DMS53 (cell line): ENCODE measurements at places on chromosomes 1 and 21.

DNA sequence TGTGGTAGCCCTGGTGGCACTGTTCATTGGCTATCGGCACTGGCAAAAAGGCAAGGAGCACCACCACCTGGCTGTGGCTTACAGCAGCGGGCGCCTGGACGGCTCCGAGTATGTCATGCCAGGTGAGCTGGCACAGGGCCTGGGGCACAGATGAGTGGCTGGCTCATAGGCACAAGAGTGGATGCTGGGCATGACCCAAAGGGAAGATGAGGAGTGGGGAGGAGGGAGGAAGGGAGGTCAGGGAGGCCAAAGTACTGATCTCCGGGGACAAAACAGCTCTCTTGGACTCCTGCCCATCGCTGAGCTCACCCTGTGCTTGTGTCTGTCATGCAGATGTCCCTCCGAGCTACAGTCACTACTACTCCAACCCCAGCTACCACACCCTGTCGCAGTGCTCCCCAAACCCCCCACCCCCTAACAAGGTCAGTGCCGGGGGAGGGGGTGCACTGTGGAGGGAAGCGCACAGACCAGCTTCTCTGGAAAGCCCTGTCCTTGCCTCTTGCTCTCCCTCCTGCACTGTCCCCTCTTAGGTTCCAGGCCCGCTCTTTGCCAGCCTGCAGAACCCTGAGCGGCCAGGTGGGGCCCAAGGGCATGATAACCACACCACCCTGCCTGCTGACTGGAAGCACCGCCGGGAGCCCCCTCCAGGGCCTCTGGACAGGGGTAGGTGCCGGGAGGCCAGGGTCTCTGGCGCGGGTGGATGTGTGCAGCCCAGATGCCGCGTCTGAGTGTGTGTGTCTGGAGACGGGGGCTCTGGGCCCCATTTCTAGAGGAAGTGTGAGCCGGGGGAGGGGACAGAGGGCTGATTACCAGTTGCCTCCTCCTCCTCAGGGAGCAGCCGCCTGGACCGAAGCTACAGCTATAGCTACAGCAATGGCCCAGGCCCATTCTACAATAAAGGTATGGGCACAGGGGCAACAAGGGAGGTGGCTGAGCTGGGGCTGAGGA is 7.3 kb upstream of the LRRC71 start:
- DNase-seq = no peak

DNA sequence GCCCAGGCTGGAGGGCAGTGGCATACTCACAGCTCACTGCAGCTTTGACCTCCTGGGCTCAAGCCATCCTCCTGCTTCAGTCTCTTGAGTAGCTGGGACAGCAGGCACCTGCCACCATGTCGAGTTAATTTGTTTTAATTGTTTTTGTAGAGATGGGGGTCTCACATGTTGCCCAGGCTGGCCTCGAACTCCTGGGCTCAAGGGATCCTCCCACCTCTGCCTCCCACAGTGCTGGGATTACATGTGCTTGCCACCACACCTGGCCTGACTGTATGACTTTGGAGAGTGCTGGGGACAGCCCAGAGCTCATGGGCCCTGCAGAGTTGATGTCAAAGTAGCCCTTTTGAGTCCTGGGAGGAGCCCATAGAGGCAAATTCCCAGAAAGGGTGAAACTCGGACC is 1.8 kb downstream of the OBSCN start:
- no peak for DNase-seq

GRCh38 chr1:202561726-202562443 is 148.4 kb downstream of the SYT2 start:
- no peak for DNase-seq

- no peak for DNase-seq
These were observed 478.2 kb downstream of the NEGR1 start for GRCh38 chr1:71804140-71804539.

DNA sequence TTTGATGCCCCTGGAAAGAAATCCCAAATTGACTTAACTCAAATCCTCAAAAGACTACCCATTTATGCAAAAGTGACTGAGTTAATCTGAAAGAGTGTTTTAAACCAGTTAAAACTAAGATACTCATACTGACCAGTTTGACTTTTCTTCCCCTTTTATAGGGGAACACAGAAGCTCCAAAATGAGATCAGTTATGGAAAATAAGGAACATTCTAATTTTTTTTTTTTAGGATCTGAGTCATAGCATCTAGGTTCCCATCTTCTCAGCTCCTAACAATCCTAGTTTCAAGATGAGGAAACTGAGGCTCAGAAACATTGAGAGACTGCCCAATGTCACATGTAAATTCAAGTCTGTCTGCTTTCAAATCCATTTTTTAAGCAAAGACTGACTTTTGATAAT is 231.1 kb upstream of the RUNX1 start:
- DNase-seq = no peak

GRCh38 chr1:109312246-109312645 is 5.4 kb upstream of the MYBPHL start:
- DNase-seq = no peak

DNA sequence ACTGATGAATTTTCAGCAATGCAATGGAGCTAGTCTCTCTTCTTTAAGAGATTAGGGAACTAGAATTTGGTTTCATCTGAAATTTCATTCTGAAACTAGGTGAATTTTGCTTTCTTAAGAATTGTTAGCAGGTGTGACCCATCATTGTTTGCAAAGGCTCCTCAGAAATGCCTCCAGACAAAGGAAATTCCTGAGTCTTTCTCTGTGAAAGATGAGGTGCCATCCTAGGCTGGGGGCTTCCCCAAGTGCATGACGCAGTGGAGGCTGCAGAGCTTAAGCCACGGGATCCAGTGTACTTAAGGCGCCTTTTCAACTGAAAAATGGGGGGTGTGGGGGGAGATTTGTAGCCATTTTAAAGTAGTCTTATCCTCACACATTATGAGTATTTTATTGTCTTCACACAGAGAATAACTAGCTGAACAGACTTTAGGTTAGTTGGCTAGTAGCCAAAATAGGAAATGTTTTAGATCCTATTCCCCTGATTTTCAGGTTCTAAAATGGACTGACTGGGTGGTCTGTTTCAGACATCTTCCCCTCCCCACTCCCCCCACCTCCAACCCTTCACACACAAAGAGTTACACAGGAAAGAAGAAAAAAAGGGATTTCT is 202.0 kb downstream of the NFIA start:
- DNase-seq = no peak

DNA sequence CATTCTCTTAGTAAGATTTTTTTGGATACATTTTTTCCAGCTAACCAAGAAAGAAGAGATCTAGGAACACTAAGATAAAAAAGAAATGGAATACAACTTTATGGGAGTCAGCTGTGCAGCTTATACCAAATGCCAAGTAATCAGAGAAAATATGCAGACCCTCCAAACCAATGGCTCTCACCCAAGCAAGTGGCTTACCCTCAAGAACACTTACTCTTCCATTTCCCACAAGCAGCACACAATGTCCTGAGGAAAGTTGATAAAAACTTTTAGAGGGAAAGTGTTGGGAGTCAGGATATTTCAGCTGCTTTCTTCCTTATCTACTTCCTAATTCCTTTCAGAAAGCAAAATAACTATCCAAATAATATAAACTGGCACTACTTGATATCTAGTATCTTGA is 631.8 kb downstream of the RWDD3 start:
- DNase-seq = no peak

GRCh38 chr21:28794371-28794851 is 198.3 kb downstream of the LTN1 start:
- DNase-seq = no peak

DNA sequence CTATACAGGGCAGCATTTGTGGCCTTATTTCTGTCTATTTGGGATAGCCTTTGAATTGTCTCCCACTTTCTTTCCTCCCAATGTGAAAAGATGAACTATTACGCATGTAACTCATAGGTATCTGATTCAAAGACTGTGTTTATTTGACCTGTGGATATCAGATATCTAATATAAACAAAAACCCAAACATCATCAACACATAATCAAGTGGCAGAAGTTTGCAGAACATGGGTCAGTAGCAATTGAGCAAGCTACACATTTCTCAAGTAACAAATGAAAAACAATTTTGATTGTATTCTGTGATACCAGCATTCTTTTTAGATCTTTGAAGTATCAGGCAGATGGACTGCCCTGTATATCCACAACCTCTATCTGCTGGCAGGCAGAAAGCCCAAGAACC is 490.5 kb upstream of the ADGRL2 start:
- DNase-seq = no peak

- peak; percentile 85 for DNase-seq
These were observed 21.5 kb upstream of the TMEM222 start for GRCh38 chr1:27300341-27301051.

DNA sequence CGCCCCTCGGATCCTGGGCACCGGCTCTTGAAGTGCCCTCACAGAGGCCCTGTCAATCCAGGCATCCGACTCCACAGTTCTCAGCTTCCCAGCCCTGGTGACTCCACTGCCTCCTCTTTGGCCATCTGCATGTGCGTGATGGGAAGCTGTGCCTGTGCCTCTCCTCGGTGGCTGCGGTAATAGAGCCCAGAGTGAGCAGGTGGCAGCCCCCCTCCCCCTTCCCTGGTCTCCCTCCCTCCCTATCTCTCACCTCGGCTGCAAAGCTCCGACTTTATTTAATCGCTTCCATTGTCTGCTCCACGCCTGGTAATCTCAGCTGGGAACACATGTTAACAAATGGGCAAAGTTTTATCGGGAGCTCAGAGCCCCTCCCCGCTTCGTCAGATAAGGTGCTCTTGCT is 91.9 kb downstream of the IGSF21 start:
- peak; percentile 50 for DNase-seq

DNA sequence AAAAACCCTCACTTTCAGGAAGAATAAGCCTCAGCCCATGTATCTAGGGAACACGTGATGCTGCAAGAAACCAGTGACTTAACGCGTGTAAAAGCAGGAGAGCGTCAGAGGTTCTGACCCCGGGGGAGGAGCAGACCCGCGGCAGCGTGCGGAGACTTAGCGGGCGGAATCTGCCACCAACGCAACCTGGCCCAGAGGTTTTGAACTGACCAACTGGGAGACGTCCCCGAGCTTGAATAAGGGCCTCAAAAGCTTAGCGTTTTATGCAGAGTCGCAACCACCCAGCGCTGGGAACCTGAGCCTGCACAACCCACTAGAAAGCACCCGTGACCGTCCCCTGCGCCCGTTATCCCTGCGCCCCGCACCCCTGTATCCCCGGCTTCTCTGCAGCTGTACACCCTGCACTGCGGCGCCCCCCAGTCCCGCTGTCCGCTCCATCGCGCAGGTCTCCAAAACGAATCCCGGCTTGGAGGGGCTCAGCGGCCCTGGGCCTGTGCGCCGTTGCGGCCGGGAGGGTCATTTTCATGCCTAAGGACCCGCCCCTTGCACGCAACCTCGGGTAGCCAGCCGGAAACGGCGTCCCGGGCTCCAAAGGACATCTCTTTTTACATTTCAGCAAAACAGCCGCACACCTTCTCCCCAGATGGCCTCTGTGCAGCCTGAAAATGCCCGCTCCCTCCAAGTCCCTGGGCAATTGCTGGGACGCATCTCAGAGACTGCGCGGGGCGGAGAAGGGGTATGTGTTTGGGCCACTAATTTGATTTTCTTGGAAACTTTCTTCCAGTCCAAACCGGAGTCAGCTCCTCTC is 29.4 kb upstream of the TRIM17 start:
- DNase-seq = peak; percentile 86

DNA sequence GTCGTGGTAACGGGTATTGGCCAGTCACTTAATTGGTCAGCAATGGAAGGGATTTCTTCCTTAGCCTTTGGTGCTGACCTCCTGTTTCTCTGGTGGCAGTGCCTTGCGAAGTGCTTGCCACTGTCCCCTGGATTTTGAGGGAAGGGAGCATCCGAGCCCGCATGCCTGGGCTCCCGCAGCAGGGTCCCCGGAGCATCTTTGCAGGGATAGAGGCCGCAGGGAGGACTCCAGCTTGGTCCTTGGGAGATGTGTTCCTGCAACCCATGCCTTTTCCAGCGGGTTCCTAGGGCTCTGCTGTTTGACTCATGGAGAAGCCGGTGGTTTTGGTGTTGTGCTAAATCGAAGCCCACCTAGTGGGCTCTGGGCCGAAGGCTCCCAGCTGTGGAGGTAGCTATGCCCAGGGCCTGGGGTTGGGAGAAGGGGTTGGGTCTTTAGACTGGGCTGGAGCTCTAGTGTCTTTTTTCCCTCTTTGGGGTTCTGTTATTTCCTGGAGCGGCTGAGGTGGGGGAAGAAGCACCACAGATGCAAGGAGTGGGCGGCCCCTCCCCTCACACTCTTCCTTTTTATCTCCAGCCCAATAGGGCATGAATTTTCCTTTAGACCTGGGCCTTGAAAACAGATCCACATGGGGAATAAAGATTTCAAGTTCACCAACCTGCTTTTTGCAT is 39.0 kb downstream of the PIK3CD start:
- DNase-seq = no peak

DNA sequence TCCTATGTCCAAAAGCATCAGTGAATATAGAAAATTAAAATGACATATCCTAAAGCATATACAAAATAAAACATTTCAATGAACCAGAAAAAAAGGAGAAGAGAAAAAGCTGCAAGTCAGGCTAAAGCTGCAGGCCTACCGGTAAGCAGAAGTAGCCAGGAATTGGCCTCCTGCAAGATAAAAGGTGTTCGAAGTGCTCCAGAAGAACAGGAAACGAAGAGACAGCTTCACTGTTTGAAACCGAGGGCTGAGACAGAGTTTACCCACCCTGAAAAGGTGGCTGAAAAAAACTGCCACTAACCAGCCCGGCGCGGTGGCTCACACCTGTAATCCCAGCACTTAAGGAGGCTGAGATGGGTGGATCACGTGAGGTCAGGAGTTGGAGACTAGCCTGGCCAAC is 37.4 kb downstream of the NSL1 start:
- DNase-seq = no peak

DNA sequence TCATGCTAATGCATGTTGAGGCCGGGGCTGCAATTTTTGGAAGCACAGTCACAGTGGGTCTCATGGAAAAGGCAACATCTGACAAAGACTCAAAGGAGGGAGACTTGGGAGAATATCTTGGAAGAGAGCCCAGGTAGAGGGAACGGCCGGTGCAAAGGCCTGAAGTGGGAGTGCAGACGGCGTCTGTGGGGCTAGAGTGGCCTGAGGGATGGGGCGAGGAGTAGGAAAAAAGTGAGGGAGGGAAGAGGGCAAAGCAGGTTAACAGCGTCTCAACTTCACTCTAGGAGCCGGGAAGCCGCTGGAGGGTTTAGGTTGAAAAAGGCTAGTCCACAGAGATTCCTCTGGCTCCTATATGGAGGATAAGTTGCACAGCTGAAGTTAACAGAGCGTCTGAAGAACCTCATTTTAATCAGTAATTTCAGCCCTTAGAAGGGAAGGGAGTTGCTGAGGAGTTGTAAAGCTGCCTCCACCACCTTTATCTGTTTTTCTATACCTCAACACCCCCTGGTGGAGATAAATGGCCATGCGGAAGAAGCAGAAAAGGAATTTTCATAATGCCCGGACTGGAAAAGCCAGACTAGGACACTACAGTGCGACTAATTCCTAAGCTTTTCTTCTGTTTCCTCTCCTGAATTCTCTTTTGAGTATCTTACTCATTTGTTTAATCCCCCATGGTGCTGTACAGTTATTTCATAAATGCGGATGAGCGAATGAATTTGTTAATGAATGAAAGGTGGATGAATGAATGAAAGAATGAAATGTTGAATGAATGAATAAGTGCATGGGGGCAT is 78.7 kb upstream of the ZNF281 start:
- DNase-seq = peak; percentile 93
